ENCODE measurements at places on chromosomes 6 and 20.

GRCh38 chr6:135941275-135942025 lies 89.9 kb downstream of the PDE7B start:
- no peak for DNase-seq

DNA sequence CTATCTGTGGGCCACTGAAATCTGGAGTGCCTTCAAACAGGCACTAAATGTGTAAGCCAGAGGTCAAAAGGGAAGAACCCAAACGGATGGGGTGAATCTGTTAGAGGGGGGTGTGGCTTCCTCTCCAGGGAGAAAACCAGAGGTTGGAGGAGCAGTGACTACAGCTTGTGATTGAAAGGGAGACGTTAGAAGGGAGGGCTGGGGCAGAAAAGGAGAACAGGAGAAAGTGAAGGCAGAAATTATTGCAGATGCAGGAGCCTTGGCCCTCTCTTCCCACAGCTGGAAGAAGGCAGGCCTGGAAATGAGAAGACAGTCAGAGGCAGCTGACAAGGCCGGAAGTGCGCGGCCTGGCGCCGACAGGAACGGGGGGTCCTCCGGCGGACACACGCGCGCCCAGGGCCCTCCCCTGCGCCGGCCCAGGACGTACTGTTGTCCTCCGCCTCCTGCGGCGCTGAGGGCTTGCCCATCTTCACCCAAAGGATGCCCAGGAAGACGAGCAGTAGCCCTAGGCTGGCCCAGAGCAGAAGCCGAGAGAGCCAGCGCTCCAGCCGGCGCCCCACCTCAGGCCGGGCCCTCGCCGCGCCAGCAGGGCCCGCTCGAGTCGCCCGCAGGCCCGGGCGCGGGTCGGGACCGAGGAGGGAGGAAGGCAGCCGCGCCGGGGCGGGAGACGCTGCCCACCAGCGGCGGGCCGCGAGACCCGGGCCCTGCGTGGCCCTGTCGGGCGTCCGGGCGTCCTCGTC lies 806 bp downstream of the LEMD2 start:
- no peak for DNase-seq

GRCh38 chr6:25868436-25869183 lies 5.4 kb downstream of the SLC17A3 start:
- DNase-seq, result no peak

DNA sequence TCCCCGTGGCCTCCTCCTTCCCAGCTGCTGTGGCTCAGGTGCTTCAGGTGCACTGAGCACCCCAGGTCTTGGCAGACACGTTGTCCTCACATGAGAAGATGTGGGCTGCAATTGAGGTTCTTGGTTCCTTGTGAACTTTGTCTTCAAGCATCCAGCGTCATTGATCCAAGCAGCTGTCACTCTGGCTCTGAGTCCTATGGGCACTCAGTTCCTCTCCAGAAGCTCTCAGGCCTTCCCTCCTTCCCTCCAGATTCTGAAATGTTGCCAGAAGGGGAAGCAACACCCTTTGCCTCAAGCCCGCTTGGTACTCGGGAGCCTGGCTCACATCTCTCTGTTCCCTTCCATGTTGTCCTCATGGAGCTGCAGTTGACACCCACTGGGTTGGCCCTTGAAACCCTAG lies 8.4 kb upstream of the MRGBP start:
- no peak for DNase-seq
